Progenitor cell of endocrine pancreas (in vitro differentiated cells): ENCODE measurements at places on chromosomes 1 and 21.
A peak's percentile ranks its signal among the peaks of the same experiment; 100 is the strongest.

- peaks cover 1% of the 10 kb centered on the region for H3K36me3 ChIP-seq
- peak overlapping the region; percentile 25 for H3K27ac ChIP-seq
- DNase-seq = no peak
- peaks cover 10% of the 10 kb centered on the region for H3K4me1 ChIP-seq
These were observed 30.6 kb downstream of the EPS15 start for GRCh38 chr1:51488372-51489050.

DNA sequence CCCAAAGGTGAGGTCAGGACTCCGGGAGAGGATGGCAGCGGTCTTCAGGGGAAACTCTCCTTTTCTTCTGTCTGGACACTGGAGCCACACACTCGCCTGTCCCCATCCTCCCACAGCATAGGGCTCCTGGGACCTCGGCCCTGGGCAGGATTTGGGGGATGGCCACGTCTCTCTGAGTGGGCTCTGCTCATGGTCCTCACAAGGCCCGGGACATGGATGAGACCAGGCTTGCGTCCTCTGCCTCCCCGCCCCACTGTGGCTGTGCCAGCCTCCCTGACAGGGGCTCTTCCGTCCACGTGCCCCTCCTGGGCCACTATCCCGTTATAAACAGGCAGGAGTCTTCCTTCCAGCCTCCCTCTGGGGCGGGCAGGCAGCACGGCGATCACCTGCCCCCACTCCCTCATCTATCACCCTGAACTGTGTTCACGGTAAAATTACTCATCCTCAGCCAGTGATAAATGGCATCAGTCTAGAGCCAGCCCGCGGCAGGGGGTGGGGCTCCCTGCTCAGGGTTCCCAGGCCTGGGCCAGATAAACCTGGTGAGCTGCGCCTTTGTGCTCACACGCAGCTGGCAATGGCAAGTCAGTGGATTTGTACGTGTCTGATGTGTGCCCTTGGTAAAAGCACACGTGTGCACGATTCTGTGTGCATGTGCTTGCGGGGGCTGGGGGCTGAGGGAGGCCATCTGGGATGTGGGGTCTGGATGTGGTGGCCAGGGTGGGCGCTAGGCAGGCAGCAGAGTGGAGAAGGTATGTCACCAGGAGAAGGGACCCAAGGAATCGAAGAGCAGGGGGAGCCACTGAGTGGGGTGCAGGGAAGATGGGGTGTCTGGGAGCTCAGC is 12.6 kb upstream of the SAMD11 start:
- peaks cover 40% of the 10 kb centered on the region for H3K27me3 ChIP-seq
- peak overlapping the region; percentile 14 for H3K27ac ChIP-seq
- H3K36me3 ChIP-seq = peaks cover 2% of the 10 kb centered on the region

- peaks cover 20% of the 10 kb centered on the region for H3K4me1 ChIP-seq
- DNase-seq = no peak
- H3K27me3 ChIP-seq = no peaks in the 10 kb centered on the region
- H3K36me3 ChIP-seq = peaks cover 6% of the 10 kb centered on the region
These were observed 126.0 kb downstream of the NR5A2 start for GRCh38 chr1:200153277-200154055.

GRCh38 chr1:86464819-86465218 is 3.9 kb upstream of the CLCA1 start:
- no peaks in the 10 kb centered on the region for H3K36me3 ChIP-seq
- H3K4me3 ChIP-seq = no peak overlapping the region
- no peaks in the 10 kb centered on the region for H3K27me3 ChIP-seq
- H3K4me1 ChIP-seq = peaks cover 16% of the 10 kb centered on the region
- DNase-seq = no peak

- H3K4me1 ChIP-seq = peaks cover 4% of the 10 kb centered on the region
- H3K4me3 ChIP-seq = no peak overlapping the region
- no peaks in the 10 kb centered on the region for H3K27me3 ChIP-seq
- H3K36me3 ChIP-seq = no peaks in the 10 kb centered on the region
These were observed 97.8 kb upstream of the ZC3H11B start for GRCh38 chr1:219710529-219711194.

DNA sequence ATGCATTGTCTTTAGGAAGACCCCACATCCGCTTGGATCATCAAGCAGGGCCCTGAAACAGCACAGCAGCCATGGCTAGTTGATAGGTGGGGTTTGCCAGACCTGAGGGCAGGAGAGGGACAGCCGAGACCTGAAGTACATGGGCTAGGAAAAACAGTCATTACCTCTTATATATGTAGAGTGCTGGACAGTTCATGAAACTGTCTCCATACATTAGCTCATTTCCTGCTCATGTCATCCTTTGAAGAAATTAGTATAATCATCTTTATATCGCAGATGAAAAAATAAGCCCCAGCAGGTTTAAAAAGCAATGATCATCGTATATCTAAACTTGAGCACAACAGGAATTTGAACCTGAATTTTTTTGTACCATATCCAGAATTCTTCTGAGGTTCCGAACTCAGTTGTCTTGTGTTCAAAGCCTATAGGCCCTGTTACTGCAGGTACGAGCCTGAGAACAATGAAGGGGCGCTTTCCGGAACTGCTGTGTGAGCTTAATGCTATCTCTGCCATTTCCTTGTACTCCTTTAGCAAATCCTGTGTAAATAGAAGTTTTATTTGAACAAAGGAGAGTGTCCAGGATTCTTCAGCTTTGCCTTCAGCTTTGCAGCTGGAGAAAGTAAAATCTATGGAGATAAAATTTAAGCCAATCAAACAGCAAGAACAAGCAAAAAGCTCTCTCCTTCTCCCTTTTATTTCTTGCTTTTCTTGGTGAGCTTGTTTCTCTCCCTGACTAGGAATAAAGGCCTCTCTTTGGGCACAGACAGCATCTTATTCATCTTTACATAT is 32.4 kb upstream of the DUSP10 start:
- H3K4me3 ChIP-seq = no peak overlapping the region
- DNase-seq = no peak
- no peaks in the 10 kb centered on the region for H3K36me3 ChIP-seq

- no peak overlapping the region for H3K4me3 ChIP-seq
- no peaks in the 10 kb centered on the region for H3K4me1 ChIP-seq
- no peaks in the 10 kb centered on the region for H3K36me3 ChIP-seq
- no peak overlapping the region for H3K27ac ChIP-seq
- no peak for DNase-seq
These were observed 32.1 kb downstream of the TRAF5 start for GRCh38 chr1:211358685-211359084.

DNA sequence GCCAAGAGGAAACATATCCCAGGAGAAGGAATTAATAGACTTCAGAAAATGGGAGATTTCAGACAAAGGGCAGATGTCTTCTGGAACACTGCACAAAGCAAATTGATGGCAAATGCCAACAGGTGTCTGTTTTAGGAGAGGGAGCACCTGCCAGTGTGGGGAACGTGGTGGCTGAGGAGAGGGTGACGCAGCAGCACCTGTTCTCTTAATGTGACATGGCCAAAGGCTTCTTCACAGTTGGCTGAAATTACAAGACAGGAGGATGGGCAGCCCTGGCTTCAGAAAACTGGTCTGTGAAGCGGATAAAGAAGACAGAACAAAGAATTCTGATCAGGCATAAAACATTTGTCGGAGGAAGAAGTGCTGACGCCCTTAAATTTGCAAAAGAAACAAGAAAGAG is 178.7 kb upstream of the RUNX1 start:
- DNase-seq = no peak
- H3K36me3 ChIP-seq = no peaks in the 10 kb centered on the region
- no peak overlapping the region for H3K27ac ChIP-seq
- H3K4me1 ChIP-seq = peaks cover 23% of the 10 kb centered on the region
- H3K4me3 ChIP-seq = no peak overlapping the region

DNA sequence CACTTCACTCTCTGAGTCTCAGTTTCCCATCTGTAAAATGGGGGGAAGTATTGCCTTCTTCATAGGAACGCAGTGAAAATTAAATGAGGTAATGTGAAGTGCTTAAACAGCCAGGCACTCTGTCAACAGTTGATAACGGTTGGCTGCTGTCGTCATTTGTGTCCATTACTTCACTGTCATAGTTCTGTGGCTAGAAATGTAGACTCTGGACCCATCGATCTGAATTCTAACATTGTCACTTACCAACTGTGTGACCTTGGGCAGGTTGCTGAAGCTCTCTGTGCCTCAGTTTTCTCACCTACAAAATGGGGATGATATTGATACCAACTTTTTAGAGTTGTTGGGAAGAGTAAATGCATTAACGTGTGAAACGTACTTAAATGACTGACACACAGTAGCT is 152.6 kb downstream of the PTPRU start:
- no peaks in the 10 kb centered on the region for H3K36me3 ChIP-seq
- no peak for DNase-seq
- H3K4me3 ChIP-seq = no peak overlapping the region
- H3K27me3 ChIP-seq = peaks cover 9% of the 10 kb centered on the region

DNA sequence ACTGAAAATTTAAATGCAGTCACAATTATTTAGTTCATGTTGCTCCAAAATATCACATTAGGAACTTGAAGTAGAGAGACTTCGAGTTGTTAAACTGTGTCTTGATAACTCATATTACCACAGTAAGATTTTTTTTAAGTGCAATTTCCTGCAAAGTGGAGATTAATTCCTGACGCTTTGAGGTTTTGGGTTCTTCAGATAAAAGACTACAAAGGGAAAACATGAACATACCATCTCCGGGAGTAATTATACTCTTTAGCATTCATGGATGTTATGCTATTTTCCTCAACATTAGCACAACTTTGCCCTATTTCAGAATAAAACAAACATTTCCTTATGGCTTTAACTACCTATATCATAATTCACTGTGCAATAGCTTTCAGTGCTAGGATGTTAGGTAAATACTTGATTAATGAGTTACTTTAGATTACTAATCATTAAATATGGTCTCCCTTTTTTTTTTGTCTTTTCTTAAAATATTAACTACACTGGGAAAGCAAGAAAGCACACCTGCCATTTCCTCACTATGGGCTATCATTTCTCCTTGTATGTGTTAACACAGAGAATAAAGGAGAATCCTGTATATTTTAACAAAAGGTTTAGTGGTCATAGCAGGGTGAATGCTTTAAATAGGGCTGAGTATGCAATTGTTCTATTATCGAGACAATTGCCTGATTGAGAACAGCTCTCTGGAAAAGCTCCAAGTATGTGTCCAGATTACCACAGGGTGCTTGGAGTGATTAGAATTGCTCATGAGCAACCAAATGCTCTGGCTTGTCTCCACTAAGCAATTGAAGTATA is 252.5 kb upstream of the C1orf105 start:
- H3K27me3 ChIP-seq = no peaks in the 10 kb centered on the region
- H3K36me3 ChIP-seq = no peaks in the 10 kb centered on the region
- no peak overlapping the region for H3K4me3 ChIP-seq
- H3K4me1 ChIP-seq = peaks cover 9% of the 10 kb centered on the region
- no peak overlapping the region for H3K27ac ChIP-seq

DNA sequence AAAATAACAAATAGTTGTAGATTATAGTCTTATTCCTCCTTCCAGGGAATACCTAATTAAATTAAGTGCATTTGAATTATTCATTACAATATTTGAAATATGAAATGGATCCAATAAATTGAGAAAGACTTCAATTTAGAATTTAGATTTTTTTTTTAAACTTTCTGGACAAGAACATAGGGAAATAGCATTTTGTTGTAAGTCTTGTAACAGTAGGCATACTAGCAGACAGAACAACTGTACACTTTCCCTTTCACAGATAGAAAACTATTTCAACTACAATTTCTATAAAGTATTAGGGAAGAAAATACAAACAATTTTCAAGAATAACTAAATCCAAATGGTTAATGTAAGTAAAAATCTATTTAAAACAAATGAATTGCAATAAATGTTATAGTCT is 577.5 kb downstream of the USP25 start:
- no peak overlapping the region for H3K4me3 ChIP-seq
- no peaks in the 10 kb centered on the region for H3K36me3 ChIP-seq

DNA sequence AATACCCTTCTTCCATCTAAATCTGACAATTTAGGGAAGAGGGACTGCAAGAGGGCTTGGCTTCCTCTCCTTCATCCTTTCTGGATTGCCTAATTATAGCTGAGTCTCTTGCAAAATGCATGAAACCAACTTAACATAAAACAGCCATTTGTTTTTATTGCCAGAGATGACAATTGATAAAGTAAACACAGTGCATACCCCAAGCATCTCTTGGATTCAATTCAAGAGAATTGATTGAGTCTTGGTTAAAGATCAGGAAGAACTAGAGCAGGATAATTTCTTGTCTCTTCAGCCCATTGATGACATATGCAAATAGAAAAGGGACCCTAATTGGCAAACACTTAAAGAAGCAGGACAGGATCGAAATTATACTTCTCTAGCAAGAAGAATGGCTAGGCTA is 617.1 kb upstream of the PTBP2 start:
- H3K4me1 ChIP-seq = peaks cover 5% of the 10 kb centered on the region
- no peak overlapping the region for H3K4me3 ChIP-seq
- no peaks in the 10 kb centered on the region for H3K27me3 ChIP-seq
- H3K36me3 ChIP-seq = no peaks in the 10 kb centered on the region

GRCh38 chr1:80846966-80847365 is 953.8 kb upstream of the ADGRL2 start:
- H3K27ac ChIP-seq = no peak overlapping the region
- H3K36me3 ChIP-seq = peaks cover 2% of the 10 kb centered on the region
- no peaks in the 10 kb centered on the region for H3K27me3 ChIP-seq
- peaks cover 5% of the 10 kb centered on the region for H3K4me1 ChIP-seq

GRCh38 chr1:208433971-208434370 is 189.8 kb upstream of the PLXNA2 start:
- H3K4me1 ChIP-seq = no peaks in the 10 kb centered on the region
- no peak overlapping the region for H3K4me3 ChIP-seq
- H3K36me3 ChIP-seq = no peaks in the 10 kb centered on the region
- no peak overlapping the region for H3K27ac ChIP-seq

- peak overlapping the region; percentile 78 for H3K4me3 ChIP-seq
- no peaks in the 10 kb centered on the region for H3K27me3 ChIP-seq
- no peak for DNase-seq
- H3K36me3 ChIP-seq = peaks cover 2% of the 10 kb centered on the region
These were observed 550.2 kb downstream of the USP25 start for GRCh38 chr21:16279731-16280581.

DNA sequence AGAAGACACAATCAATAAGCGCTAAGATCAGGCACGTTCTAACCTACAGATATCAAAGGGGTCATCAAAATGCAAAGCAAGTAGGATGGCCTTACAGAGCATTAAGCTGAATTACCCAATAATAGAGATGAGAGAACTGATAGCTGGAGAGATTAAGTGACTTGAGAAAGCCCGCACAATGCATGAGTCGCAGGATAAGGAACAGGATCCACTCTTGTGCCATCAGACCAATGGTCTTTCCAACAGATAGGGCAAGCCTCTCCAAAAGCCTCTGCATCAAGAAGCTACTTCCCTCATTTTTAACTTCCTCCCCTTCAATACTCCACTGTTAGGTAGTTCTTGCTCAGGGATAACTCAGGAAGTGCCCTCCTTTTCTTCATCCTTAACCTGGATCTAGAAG is 2.6 kb downstream of the CHML start:
- no peak overlapping the region for H3K27ac ChIP-seq
- no peak for DNase-seq
- H3K27me3 ChIP-seq = no peaks in the 10 kb centered on the region

DNA sequence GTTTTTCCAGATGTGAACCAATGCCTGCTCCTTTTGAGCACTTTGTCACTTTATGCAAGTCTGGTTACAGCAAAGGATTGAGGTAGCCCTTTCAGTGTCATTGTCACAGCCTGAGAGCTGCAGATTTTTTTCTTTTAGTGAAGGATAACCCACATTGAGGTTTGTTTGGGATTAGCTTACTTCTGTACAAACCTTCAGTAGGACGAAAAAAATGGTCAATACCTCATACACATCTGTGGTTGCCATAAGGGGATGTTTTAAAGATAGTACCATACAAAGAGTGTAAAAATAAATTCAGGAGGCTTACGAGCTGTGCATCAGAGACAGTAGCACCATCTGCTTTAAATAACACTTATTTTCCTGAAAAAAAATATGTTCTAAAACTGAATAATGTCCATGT is 566.0 kb downstream of the AJAP1 start:
- H3K27me3 ChIP-seq = peaks cover 18% of the 10 kb centered on the region
- H3K4me1 ChIP-seq = peaks cover 6% of the 10 kb centered on the region
- no peak for DNase-seq
- no peak overlapping the region for H3K4me3 ChIP-seq
